ENCODE measurements at places on chromosomes 12 and 14.

- DNase-seq = no peak
Observed at GRCh38 chr12:71935594-71935993, 3.1 kb upstream of the TPH2 start.

GRCh38 chr12:29534935-29535334 is 37.4 kb upstream of the OVCH1 start:
- no peak for DNase-seq

DNA sequence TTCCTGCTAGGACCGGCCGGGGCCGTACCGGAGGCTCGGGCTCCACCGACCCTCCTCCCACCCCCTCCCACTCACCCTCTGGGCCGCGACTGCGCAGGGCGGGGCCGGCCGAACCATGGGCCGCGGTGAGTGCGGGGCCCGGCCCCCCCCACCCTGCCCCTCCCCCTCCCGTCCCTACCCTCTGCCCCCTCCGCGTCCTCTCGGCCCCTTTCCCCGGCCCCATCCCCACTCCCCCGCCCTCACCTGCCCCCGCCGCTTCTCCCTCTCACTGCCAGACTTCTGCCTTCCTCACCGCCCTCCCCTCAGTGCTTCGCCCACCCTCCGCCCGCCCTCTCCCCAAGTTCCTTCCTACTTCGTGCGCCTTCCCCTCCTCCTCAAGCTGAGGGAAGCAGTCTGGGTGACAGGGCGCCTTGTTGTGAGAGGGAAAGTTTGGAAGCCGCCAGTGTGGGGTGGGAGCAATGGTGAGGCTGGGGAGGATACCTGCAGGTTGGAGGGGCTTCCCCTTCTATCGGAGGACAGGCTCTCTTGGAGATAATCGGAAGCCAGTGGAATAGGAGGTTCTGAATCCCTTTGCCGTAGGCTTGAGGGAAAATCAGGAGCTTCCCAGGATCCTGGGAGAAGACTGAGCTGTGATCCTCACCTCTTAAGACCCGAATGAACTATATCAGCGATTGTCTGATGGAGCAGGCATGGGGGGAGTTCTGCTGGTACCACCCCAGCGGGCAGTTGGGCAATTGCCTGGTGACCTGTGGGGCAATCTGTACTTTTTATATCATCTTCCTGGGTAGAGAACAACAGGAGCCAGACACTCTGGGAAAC is 472 bp downstream of the MBD6 start:
- no peak for DNase-seq

GRCh38 chr12:74624201-74624600 is 86.6 kb downstream of the ATXN7L3B start:
- no peak for DNase-seq

DNA sequence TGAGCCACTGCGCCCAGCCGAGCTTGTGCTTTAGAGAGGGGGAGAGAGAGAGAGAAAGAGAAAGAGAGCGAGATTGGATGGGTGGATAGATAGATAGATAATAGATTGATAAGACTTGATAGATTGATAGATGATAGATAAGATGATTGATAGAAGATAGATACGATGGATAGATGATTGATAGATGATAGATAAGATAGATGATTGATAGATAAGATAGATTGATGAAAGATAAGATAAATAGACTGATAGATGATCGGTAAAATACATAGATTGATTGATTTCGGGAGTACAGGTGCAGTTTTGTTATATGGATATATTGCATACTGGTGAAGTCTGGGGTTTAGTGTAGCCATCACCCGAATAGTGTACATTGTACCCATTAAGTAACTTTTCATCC is 65.9 kb downstream of the SPRING1 start:
- DNase-seq = no peak

GRCh38 chr12:65905405-65905804 is 81.1 kb downstream of the HMGA2 start:
- DNase-seq = no peak

- no peak for DNase-seq
Observed at GRCh38 chr14:105436891-105437722, 17.5 kb downstream of the MTA1 start.

DNA sequence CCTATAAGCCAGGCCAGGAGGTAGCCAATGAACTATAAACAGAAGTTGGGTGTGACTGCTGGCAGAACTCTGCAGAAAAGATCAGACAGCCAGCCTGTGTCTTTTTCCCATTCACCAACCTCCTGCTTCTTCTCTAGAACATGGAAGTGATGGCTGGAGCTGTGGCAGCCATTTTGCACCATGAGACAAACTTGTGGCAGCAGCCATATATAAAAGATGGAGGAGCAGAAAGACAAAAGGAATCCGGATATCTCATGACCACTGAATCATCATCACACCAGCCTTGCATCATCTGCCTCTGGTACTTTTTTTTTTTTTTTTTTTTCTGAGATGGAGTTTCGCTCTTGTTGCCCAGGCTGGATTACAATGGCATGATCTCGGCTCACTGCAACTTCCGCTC is 8.7 kb downstream of the BEGAIN start:
- no peak for DNase-seq

- DNase-seq = no peak
Observed at GRCh38 chr12:127401536-127401935, 865.4 kb upstream of the TMEM132C start.

- no peak for DNase-seq
Observed at GRCh38 chr12:60872219-60872618, 1276.4 kb downstream of the SLC16A7 start.

- DNase-seq = peak; percentile 83
Observed at GRCh38 chr14:106044949-106045596, 518.7 kb downstream of the TMEM121 start.

DNA sequence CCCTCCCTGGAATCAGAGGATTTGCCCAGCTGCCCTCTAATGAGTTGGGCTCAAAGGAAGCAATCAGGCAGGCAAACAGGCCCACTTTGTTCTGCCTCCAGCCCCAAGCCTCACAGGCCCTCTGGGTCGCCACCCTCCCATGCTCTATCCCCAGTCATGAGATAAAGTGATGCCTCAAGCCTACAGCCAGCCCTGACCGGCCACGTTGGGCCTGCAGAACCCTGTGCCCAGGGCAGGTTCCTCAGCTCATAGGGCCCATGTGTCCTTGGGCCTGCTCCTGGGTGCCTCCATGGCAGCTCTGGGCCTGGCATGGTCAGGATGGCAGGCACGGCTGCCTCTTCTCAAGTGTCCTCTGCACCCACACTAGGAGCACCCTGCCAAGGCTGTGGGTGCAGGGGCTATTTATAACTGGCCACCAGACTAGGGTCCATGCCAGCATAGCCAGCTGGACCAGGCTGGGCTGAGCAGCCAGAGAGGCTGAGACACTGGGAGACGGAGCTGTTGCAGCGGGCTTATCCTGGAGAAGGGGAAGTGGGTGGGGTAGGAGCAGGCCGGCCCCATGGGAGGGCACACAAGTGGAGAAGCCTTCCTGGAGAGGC is 20.2 kb downstream of the HDAC7 start:
- DNase-seq = no peak

DNA sequence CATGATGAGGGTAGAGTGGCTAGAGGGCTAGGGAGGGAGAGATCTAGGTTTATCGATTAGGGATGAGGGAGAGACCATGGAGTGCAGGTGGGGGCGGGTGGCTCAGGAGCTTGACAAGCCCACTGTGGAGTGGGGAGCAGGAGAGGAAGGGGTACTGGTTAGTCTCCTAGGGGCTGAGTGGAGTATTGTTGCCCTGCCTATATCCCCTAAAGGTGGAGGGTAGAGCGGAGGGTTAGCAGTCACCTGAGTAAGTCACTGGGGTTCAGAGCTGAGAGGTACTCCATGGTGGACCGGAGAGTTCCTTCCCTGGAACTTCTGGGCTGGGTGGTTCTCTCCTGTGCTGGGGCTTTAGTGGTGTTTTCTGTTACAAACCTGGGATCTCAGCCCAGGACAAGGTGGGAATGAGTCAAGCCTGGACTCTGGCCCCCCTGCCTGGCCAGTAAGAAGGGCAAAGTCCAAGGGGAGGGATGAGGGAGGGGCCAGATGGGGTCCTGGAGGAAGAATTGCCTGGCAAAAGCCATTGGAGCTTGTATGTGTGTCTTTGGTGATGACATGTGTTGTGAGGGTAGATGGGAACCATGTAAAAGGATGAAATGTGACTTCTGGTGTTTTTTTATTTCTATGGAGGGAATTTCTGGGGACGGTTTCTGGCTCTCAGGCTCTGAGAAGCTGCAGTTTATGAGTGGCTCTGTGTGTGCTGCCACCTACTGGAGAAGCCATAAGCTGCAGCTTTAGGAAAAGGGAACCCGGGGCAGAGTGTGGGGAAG is at the start of gene CIDEB:
CIDEB (minus strand) TSS at position 403 of the 767 bp plus-strand sequence; CDS start at position 284, 119 bp downstream.
- peak; percentile 65 for DNase-seq

DNA sequence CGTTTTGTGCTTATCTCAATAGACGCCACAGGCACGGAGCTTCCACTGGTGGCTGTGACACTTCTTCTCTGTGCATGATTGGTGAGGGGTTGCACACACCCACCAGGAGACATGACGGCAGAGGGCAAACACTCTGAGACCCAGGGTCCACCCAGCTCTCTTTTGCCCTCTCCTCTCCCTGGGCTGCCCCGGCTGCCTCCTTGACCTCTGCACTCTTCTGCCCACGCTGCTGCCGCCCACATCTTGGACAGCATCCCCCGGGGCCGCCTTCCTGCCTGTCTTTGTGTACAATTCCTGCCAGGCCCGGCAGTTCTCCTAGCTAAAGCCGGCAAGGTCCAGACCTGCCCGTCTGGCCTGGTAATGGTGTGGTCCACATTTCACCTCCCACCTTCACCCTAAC is 44.7 kb downstream of the DPF3 start:
- no peak for DNase-seq

- no peak for DNase-seq
Observed at GRCh38 chr12:22698576-22698975, 73.6 kb downstream of the ETNK1 start.

DNA sequence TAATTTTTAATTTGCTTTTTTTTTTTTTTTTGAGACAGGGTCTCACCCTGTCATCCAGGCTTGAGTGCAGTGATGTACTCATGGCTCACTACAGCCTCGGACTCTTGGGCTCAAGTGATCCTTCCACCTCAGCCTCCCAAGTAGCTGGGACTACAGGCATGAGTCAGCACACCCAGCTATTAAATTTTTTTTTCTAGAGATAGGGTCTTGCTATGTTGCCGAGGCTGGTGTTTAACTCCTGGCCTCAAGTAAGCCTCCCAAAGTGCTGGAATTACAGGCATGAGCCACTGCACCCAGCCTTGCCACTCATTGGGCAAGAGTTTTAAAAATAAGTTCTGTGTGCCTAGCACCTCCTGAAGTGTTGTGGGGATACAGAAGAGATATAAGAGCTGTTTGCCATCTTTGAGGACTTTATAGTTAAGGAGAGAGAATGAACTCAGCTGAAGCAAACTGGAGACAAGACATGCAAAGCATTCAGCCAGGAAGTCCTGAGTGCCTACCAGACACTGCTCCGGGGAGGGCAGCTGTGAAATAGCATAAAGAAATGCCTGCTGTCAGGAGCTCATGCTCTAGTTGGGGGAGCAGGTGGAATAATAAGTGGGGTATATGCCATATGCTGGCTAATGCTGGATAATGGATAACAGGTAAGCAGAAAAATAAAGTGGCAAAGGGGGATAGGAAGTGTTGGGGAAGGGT is 15.0 kb upstream of the EMP1 start:
- no peak for DNase-seq

DNA sequence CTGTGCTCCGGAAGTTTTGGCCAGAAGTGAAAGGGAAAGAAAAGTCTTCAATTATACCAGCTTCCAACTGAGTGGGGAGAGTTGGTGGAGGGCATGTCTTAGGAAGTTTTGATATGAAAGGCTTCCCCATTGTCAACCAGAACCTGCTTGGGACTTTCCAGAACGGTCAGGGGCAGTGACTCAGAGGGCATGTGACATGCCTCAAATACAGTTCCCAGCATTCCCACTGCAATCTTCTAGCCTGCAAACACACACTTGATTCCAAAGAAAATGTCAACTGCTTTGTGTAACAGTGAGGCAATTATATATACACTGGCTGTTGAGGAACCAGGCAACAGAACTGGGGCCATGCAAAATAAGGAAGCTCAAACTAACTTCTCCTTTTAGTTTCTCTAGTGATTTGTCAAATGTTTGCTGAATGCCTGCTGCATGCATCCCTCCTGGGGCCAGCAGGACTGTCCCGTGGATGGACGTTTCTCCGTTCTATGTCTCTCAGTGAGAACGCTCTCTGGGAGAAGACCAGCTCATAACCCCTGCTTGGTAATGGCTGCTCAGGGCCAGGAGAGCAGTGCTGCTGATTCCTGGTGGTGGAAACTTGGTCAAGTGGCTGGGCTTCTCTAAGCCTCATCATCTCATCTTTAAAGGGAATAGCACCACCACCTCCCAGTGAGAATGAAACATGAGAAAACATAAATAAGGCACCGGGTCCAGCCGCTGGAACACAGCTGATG is 18.3 kb downstream of the SLC25A47 start:
- DNase-seq = no peak

GRCh38 chr14:69985463-69985862 is 106.2 kb downstream of the SMOC1 start:
- DNase-seq = no peak

- no peak for DNase-seq
Observed at GRCh38 chr12:30450872-30451271, 244.8 kb downstream of the IPO8 start.

GRCh38 chr12:107329569-107330324 is 236.4 kb upstream of the CRY1 start:
- no peak for DNase-seq

DNA sequence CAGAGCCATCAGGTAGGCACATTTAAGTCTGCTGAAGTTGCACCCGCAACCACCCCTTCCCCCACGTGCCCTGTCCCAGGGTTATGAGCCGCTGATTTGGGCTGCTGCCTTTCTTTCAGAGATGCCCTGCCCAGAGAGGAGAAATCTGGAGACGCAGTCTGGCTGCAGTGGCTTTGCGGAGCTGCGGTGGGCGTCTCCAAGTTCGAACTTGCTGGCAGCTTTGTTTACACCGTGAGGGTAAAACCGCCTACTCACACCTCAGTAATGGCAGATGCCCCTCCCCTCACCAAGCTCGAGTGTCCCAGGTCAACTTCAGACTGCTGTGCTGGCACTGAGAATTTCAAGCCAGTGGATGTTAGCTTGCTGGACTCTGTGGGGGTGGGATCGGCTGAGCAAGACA is 14.7 kb downstream of the PTCSC3 start:
- DNase-seq = no peak

- DNase-seq = no peak
Observed at GRCh38 chr14:80379035-80379434, 167.7 kb upstream of the DIO2 start.

DNA sequence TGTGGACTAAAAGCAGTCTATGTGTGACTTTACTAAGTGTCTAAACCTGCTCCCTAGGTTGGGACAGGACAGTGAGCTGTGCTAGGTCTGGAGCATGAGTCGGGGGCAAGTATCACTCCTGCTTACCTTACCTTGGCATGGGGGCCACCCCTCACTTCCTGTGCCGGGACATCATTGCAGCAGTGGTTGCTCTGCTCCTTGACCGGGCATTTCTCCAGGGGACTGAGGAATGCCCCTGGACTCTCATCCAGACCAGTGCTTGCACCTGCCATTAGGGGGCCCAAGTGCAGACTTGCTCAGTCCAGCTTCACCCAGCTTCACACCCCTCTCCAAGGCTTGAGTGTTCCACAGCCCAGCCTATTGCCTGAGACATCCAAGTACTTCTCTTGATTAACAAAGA is 84.7 kb upstream of the NELL2 start:
- DNase-seq = no peak

- no peak for DNase-seq
Observed at GRCh38 chr14:30957813-30958370, 67.6 kb upstream of the AP4S1 start.

GRCh38 chr14:58072288-58073071 is 79.5 kb downstream of the ARMH4 start:
- DNase-seq = peak; percentile 45
